ENCODE measurements at places on chromosomes 13 and 19. TPM values are rescaled to one million over a fixed set of nuclear protein-coding genes. Genes with fewer than 3 reads are reported as not detected.
A peak's percentile ranks its signal among the peaks of the same experiment; 100 is the strongest.

DNA sequence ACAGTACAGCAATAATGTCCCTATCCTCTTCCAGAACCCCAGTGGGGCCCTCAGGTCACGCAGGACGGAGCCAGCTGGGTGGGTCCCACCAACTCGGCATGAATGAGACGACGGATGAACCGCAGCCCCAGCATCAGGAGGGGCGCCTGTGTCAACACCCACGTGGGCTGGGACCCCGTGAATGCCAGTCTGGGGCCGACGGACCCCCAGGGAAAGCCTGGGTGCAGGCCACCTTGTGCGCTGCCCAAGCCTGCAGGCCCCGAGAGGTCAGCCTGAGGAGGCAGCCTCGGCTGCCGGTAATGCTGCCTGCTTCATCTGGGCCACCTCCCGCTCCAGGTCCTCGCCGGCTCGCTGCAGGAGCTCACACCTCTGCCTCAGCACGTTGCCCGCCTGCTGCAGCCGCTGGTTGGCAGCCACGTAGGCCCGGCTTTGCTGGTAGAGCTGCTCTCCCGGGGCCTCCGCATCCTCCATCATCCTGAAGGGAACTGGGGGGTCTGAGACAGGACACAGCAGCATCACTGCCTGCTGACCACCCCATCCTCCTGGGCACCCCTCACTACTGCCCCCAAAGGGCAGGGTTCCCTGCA lies 4.2 kb downstream of the C19orf25 start:
- no peak for DNase-seq

PROZ gene
- not detected for polyA plus RNA-seq

- no peak for DNase-seq
These were observed 24.8 kb downstream of the UPF1 start for GRCh38 chr19:18856385-18857126.

BEST2 gene
- not detected for polyA plus RNA-seq

DNA sequence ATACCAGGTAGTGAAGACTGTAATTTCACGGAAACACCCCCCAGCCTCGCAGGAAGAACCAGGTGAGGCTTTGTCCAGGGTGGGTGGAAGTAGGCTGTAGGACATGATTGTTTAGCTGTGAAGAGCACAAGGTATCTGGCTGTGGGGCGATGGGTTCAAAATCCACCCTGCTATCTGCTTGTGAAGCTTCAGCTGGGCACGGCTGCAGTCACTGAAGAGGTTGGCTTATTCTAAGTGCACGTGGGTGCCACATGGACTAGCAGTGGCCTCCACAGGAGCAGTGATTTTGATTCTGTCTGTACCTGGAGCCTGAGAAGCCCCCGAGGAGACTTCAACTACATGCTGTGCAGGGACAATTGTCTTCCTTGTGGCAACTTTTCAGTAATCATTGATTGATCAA lies 254.1 kb downstream of the FGF9 start:
- DNase-seq: no peak

- DNase-seq: no peak
These were observed 13.8 kb downstream of the LILRB1 start for GRCh38 chr19:54644056-54644455.

KISS1R gene
- polyA plus RNA-seq: not detected

DNA sequence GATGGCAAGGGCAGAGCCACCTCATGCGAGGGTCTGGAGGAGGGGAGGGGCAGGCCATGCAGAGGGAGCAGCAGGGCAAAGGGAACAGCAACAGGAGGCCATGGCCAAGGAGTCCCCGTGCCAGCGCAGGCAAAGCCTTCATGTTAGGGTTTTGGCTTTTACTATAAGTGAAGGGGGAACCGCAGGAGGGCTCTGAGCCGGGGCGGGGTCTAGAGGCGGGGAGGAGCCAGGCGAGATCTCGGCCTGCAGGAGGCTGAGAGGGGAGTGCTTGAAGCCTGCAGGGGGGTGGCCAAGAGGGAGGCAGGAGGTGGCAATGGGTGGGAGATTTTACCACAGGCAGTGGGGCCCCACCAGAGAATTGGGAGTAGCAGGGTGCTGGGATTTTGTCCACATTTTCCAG lies 6.3 kb downstream of the ARHGAP33 start:
- DNase-seq: no peak

GRCh38 chr19:6499052-6499790 lies 2.9 kb downstream of the TUBB4A start:
- no peak for DNase-seq

DNA sequence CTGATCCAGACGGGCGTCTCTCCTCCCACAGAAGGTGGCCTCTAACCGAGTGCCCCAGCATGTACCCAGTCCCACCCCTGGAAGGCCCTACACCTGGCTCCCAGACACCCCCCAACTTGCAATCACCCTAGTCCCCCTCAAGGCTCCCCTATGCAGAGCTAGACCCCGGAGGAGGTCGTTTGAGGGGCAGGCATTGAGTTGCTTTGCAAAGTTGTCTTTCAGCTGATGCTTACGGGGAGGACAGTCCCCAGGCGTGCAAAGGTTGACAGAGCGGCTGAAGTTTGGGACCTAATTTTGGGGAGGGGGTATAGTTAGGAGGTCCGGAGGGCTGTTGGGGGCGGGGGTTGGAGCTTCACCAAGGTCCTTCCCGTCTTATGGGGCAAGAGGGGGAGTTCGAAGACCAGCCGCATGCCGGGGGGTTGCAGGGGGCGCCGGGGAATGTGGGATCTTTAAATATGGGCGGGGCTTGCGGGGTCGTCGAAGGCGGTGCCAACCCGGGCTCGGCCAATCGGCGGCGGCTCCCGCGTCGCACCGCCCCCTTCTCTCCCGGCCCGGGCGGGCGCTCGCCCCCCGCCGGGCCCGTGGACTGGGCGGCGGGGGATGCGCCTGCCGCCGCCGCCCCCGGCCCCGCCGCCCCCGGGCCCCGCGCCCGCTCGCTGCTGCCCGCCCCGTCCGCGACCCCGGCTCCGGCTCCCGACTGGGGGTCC lies at the start of gene KCNN1:
TSS of gene KCNN1 (plus strand) at position 558 of the 707 bp plus-strand sequence. CDS start 6,782 bp downstream, outside the sequence.
- DNase-seq: peak; percentile 51

DNA sequence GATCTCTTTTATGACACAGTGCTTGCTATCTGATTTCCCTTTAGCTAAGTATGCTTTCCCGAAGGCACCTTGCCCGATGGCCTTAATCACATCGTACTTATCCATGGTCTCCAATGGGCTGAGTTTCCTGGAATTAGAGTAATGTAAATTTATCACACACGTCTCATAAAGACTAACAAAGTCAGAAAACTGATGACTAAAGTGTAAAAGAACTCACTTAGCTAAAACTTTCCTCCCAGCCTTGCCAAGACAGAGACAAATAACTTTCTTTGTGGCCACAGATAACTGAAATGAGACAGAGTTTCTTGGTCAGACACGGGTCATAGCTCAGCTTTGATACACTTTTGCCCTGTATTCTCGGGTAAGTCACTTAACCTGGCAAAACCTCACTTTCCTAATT lies 1.5 kb downstream of the NEK5 start:
- DNase-seq: no peak

DNA sequence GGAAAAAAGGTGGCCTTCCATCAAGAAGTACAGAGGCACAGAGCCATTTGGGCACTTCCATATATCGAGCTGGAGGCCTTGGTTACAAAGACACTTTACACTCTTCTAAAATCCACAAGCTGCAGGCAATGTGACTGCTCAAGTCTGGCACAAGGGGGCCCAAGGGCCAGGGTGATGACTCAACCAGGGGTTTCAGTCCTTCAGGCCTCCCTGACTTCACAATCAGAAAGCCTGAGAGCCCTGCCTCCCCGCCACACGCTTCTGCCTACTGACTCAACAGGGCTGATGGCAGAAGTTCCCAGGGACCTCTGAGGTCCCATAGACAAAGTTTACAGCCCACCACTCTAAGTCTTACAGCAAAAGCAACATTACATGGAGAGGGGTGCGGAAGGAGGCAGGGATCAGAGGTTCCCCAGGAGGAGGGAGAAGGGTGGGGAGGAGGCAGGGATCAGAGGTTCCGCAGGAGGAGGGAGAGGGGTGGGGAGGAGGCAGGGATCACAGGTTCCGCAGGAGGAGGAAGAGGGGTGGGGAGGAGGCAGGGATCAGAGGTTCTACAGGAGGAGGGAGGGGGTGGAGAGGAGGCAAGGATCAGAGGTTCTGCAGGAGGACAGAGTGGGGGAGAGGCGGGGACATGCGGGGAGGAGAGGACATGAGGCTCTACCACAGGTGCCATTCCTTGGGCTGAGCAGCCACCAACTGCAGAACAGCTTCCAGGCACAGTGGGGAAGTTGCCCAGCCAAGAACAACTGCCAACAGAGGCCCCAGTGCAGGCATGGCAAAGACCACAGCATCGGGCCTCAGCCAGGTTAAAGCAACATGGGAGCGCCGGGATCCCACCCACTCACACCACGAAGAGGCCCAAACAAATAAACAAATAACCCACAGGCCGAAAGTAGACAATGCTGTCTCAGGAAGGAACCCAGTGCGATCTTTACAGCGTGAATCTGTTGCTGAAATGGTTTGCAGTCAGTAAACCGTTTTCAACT lies 52.0 kb downstream of the SLC7A1 start:
- DNase-seq: no peak

All from ovary (tissue), 10 donors.